ENCODE measurements at places on chromosomes 3 and 15.

- DNase-seq, result no peak
These were observed 447.9 kb downstream of the CNTN6 start for GRCh38 chr3:1540686-1541085.

DNA sequence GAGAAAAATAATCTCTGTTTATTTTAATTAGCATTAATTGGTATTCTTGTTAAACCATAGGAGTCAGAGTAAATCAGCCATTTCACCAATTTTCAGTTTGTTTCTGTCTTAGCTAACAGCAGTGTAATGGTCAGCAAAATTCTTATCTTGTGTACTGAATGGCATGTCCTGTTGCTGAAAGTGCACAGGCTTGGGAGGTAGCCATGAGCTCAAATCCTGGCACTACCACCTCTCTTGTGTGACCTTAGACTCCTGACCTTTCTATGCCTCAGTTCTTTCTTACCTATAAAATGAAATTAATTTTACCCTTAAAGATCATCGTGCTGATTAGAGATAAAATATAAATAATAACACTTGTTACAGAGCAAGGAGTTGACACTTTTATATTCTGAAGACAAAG, 35.8 kb downstream of the MLH1 start:
- DNase-seq, result no peak

- peak; percentile 39 for DNase-seq
These were observed 204.4 kb upstream of the RASGRP1 start for GRCh38 chr15:38768970-38769369.

DNA sequence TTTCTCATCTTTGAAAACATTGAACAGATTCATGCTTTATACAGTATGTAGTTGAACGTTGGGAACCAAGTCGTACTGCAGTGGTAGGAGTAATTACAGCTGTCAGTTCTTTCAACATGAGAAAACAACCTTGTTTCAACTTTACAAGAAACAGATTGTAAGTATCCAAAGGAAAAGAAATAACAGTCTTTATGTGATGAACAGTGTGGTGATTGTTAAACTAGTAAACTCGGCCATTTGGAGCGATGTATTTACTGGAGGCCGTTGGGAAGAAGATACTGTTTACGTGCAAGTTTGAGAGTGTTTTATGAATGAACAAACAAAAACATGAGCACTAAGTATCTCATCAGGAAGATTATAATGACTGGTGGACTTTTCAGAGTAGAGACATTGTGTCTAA, 48.4 kb downstream of the EPHA3 start:
- no peak for DNase-seq

DNA sequence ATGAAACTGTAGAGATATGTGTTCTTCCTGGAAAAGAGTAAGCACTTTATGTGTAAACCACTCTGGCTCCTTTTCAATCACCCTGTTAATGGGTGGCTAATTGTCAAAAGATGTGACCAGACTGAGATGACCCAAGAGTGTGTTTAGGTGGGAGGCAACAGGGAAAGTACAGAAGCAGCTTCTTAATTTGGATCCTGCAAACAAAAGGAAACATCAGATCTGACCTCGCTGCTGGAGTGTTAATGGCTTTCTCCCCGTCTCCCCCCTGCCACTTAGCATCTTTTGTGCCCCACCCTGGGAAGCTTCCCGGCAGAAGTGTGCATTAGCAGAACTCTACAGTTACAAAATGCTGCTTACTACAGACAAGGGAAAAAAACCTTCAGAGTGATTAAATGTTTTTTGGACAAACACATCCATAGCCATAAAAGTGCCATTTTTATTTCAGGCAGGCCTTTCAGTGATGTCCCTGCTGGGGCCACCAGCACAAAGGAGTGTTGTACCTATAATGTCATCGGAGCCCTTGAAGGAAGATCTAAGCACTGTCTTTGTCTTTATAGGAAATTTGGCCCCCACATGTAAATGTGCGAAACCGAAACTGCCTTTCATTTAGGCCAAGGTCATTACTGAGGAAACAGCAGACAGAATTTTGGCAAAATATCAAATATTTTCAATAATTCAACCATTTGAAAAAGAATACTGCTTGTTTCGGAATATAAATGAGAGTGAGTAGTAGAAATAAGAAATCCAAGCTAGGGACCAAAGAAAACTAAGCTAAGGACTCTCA, 311.0 kb downstream of the WDR72 start:
- DNase-seq, result no peak

GRCh38 chr3:142209655-142210054, 15.7 kb downstream of the GK5 start:
- DNase-seq, result peak; percentile 70
